Stimulated activated CD4-positive, alpha-beta T cell treated with anti-CD3 and anti-CD28 coated beads, Interleukin-2, amount 100 ng/mL, for 24 hours (primary cell): ENCODE measurements at places on chromosomes 6 and 20.
A peak's percentile ranks its signal among the peaks of the same experiment; 100 is the strongest.

- no peak for DNase-seq
Measured at GRCh38 chr20:59221707-59222252, 58.2 kb downstream of the ZNF831 start.

- peak; percentile 80 for DNase-seq
Measured at GRCh38 chr6:138107078-138107751, at the start of gene PERP. PERP (minus strand) TSS chr6:138107419; CDS start chr6:138107340, 79 bp downstream.

DNA sequence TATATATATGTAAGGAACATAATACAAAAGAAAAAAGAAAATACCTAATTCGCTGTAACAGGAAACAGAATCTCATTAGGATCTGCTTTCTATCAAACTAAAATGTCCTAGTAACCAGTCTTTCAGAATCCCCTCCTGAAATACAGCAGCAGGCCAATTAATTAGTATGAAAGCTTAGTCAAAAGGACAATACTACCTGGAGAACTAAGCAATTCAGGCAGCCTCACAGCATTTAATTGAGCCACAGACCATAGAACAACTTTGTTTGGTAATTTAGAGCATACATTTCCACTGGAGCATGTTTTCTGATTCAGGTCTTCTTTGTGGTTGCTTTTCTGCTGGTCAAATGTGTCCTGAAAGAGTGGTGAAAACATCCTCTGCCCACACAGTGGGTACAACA is 516.0 kb downstream of the LMBRD1 start:
- no peak for DNase-seq

- no peak for DNase-seq
Measured at GRCh38 chr20:15756754-15757115, 816.5 kb downstream of the KIF16B start.

DNA sequence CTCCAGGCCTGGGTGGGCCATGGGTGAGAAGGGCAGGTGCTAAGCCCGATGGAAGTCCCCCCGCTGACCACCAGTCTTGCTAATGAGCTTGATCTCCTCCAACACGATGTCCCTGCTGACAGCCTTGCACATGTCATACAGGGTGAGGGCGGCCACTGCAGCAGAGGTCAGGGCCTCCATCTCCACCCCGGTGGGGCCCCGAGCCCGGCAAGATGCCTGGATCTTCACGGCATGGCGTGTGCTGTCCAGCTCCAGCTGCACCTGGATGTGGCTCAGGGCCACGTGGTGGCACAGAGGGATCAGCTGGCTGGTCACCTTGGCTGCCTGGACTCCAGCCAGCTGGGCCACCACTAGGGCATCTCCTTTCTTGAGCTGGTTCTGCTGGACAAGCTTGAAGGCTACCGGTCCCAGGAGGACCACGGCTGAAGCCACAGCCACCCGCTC is 27.9 kb downstream of the MOCS1 start:
- DNase-seq: no peak

DNA sequence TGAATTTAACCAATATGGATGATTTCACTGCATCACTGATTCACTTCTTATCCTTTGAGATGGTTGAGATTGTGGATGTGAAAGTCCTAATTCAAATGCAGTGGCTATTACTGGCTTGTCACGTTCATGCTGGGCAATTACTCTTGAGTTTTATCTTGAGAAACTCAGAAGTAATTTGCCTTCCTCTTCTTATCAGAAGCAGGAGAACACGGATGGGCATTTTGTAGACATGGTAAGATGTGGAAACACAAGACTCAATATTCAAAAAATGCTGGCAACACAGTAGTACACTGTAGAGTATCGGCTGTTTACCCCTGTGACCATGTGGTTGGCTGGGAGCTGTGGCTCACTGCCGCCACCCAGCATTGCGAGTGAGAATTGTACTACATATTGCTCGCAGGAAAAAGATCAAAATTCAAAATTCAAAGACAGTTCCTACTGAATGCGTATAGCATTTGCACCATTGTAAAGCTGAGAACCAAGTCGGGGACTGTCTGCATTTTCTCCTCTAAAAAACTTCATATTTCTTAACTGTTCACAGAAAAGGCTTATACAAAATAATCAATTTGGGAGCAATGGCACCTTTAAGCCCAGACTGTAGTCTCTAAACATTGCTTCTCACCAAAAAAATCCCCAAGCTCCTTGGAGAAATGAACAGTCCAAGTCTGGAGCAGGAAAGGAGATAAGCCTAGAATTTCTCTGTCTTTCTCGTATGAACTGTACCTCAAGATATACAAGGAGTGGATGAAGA is 61.9 kb upstream of the ELOVL5 start:
- DNase-seq: peak; percentile 50
